ENCODE measurements at places on chromosomes 16 and 17.

GRCh38 chr16:83248735-83249463, 558.9 kb upstream of the HSBP1 start:
- DNase-seq: no peak

GRCh38 chr17:63041251-63041650, 75.2 kb downstream of the TANC2 start:
- DNase-seq: no peak

DNA sequence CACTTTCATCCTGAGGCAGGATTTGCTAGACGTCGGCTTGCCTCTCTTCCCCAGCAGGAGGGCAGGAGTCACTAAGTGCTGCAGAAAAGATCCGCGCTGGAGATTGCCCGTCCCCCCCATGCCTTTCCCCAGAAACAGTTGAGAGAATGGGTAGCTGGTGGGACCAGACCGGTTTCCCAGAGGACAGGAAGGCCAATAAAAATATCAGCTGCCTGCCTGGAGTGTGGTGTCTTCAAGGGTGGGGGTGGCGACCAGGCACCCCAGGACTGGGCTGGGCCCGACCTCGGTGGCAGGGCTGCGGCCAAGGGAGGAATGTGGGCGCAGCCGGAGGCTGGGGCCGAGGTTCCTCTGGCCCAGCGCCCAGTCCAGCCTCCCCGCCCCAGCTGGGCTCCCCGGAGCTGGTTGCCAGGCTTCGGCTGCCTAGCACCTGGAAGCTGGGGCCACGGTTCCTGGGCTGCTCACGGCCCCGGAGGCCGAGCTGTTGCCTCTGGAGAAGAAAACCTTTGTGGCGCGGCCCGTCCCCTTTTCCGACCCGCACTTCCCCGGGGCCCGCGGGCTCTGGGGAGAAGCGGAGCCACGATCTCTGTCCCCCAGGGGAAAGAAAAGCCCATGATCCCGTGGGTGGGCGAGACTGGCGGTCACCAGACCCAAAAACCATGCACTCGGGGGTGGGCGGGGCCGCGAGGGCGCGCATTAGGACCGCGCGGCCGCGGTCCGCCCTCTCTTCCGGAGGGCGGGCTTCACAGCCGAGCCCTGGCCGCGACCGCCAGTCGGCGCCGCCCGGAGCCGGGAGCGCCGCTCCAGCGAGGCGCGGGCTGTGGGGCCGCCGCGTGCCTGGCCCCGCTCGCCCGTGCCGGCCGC, at the start of gene TRAF4:
TRAF4 (plus strand) TSS at position 769 of the 861 bp plus-strand sequence. CDS start 102 bp downstream, outside the sequence.
- DNase-seq: peak; percentile 78

DNA sequence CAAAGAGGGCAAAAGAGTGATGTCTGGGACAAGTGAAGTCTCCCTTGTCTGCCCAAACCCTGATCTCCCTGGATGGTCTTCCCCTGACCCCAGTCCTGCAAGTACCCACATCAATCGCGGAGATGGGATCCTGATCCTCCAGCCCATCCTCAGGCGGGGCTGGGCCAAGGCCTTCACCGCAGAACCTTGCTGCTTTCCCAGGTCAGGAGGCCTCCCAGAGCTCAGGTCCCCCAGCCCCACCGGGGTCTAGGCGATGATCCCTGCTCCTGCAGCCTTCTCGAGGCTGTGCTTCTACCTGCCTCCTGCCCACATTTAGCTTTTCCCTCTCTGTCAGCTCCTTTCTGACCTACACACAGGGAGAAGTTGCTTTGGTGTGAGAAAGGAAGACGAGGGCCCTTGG, 6.3 kb downstream of the SLC12A4 start:
- DNase-seq: no peak

GRCh38 chr16:19179546-19180490, 11.8 kb downstream of the SYT17 start:
- peak; percentile 35 for DNase-seq

Data from CD4-positive, alpha-beta T cell treated with Interleukin-21 for 1 hour (primary cell).